IPS DF 19.7 (cell line): ENCODE measurements at places on chromosomes 1 and 21.
A peak's percentile ranks its signal among the peaks of the same experiment; 100 is the strongest.

GRCh38 chr1:47432071-47433036, 5.5 kb upstream of the FOXD2 start:
- DNase-seq, result no peak

GRCh38 chr1:104463126-104463697, 713.5 kb downstream of the AMY1C start:
- DNase-seq, result no peak

GRCh38 chr1:81398041-81398440, 402.7 kb upstream of the ADGRL2 start:
- no peak for DNase-seq

- DNase-seq, result no peak
Observed at GRCh38 chr1:216788671-216789070, 65.4 kb upstream of the ESRRG start.

DNA sequence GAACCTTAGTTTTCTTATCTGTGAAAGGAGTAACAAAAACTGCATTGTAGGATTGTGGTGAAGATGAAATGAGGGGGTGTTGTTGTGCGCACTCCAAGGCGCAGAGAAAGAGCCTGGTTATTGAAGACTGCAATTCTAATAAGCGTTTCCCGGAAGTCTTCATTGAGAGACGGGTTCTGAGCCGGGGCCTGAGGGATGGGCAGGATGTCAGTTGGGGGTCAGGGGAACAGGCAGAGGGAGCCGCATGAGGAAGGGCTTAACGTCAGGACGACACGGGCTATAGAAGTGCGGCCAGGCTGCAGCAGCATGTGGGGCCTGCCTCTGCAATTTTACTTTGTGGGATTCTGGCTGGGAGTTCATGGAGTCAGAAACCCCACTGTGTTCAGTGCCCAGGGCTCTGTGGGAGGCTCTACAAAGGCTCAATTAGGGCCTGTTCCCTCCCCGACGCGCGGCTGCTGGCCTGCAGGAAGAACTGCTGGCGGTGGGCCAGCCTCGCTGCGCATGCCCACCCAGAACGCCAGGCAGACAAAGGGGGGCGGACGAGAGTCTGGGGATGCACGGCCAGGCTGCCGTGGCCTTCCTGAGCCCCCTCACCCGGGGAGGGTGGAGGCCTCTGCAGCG, 20.7 kb downstream of the TRIM62 start:
- no peak for DNase-seq

- no peak for DNase-seq
Observed at GRCh38 chr1:66258404-66259105, 275.4 kb upstream of the SGIP1 start.

- no peak for DNase-seq
Observed at GRCh38 chr1:53308506-53308905, 19.4 kb downstream of the LRP8 start.

GRCh38 chr1:166843769-166844596, 4.7 kb downstream of the POGK start:
- no peak for DNase-seq

DNA sequence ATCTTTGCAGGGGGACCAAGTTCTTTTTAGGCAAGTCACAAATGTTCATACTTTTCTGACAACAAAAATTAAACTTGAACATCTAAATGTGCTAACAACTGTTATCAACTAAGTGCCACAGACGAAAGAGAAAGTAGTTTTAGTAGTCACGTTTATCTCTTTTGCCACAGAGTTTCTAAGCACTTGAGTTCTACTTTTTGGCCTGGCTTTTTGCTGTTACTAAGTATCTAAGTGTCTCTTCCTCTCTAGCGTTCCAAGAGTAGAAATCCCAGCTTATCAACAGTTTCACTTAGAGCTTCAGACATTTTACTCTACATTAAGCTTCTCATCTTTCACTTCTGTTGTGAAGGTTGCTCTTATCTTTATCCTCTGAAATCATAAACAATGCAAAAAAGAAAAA, 34.2 kb downstream of the GATAD2B start:
- no peak for DNase-seq

- DNase-seq, result no peak
Observed at GRCh38 chr1:112901387-112901786, 54.6 kb downstream of the SLC16A1 start.

DNA sequence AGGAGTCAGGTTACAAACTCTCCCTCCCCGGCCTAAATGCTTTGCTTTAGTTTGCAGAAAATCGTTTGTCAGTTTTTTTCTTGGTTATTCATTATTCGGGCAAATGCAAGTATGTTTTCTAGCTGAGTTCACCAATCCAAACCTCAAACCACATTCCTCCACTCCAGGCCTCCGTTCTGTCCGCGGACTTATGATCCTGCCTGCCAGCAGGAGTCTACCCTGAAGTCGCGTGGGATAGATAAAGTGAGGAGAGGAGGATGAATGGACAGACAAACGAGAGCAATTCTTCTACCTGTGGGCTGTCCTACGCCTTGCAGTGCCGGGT, 1.3 kb downstream of the ADAMTS1 start:
- DNase-seq, result no peak

DNA sequence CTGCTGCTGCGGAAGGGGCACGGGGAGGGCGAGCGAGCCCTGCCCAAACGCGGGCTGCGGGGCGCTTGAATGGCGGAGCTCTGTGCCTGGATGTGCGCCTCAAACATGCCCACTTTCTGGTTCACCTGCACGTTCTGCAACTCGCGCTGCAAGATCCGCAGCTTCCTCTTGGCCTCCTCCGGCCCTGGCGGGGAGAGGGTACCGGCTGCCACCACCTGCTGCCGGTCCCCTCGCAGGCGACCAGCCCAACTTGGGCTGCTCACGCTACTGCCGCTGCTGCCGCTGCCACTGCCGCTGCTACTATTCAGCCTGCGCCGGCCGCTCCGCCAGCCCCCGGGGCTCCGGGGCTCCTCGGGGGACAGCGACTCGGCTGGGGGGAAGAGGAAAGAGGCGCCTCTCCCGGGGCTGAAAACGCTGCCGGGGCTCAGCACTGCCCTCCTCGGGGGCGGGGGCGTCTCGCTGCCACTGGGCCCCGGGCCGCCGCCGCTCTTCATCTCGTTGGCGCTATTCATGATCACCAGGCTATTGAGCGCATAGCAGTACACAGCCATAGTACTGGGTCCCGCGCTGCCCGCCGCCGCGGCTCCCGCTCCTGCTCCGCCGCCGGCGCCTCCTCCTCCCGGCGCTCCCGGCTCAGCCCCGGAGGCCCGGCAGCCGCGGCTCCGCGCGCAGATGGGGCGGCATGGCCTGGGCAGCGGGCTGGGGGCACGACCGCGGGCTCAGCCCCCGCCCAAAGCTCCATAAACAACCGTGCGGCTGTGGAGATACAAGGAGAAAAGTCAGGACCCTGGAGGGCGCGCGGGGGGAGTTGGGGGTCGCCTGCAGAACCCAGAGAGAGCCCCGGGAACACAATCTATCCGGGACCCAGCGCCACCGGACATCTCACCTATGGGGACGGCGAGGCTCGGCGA, 1.9 kb downstream of the ITPKB start:
- no peak for DNase-seq

GRCh38 chr1:25648681-25649440, 32.3 kb downstream of the MAN1C1 start:
- DNase-seq, result no peak

DNA sequence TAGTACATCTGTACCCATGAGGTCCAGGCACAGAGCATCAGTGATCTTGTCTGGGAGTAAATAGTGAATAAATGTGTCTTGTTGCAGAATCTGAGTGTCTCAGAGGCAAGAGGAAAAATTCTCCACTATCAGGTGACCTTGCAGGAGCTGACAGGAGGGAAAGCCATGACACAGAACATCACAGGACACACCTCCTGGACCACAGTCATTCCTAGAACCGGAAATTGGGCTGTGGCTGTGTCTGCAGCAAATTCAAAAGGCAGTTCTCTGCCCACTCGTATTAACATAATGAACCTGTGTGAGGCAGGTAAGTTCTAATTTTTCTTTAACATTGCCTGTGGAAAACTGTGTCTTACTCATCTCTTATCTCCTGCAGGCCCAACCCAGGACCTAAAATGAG, 43.1 kb downstream of the IL12RB2 start:
- DNase-seq, result no peak

DNA sequence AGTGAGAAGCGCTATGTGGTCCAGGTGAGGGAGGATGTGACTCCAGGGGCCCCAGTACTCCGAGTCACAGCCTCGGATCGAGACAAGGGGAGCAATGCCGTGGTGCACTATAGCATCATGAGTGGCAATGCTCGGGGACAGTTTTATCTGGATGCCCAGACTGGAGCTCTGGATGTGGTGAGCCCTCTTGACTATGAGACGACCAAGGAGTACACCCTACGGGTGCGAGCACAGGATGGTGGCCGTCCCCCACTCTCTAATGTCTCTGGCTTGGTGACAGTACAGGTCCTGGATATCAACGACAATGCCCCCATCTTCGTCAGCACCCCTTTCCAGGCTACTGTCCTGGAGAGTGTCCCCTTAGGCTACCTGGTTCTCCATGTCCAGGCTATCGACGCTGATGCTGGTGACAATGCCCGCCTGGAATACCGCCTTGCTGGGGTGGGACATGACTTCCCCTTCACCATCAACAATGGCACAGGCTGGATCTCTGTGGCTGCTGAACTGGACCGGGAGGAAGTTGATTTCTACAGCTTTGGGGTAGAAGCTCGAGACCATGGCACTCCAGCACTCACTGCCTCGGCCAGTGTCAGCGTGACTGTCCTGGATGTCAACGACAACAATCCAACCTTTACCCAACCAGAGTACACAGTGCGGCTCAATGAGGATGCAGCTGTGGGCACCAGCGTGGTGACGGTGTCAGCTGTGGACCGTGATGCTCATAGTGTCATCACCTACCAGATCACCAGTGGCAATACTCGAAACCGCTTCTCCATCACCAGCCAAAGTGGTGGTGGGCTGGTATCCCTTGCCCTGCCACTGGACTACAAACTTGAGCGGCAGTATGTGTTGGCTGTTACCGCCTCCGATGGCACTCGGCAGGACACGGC, 2.2 kb downstream of the CELSR2 start:
- no peak for DNase-seq

DNA sequence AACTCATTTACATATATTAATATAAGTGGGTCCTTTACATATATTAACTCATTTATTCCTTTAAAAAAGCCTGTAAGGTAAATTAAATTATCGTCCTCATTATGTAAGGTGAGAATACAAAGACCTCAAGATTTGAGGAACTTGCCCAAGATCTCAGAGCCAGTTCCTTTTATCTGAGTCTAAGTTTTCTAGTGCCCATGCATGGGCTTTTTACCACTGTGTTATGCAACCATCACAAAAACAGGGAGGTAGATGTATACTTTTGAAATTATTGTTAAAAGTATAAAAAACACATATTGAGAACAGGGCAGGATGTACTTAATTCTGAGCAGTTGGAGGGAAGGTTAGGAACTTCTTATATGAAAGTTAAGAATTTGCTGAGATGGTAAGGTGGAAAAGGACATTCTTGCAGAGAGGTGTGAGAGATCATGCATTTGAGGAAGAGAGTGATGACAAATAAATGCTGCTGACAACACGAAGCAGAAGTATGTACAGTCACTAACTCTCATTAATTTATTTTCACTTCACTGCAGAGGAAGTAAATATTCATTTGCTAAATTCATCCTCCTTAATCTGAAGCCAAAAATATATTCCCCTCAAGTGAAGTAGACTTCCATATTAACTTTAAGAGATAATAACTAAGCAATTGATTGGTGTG, 28.9 kb upstream of the LYPLAL1 start:
- no peak for DNase-seq

- no peak for DNase-seq
Observed at GRCh38 chr1:230352537-230352936, 73.6 kb downstream of the PGBD5 start.

GRCh38 chr1:232045139-232045994, 418.8 kb downstream of the DISC1 start:
- no peak for DNase-seq

DNA sequence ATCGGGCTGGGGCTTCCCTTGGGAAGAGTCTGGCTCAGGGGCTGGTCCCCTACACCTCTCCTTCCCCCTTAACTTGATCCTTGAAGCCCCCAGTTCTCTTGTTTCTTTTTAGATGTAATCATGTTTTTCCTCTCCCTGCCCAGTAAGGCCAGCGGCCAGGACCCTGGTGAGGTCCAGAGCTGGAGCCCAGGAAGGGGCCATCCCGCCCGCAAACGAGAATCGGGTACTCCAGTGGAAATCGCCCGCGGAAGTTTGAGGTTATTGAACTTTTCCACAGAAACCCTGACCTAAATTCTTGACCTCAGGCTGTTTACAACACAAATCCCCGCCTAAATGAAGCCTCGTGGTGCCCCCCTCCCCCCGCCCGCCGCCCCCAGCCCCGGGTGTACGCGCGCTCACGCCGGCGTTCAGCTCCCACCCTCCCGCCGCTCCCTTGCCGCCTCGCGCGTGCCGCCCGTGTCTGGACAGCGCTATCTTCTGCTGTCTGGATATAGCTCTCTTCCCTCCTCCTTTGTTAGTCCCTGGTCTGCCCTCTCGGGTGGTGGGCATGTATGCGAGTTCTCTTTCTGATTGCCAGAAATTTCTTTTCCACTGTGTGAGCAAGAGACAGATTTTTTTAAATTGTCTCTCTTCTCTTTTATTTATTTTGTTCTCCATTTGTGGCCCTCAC, 165.9 kb upstream of the CACNA1E start:
- DNase-seq, result no peak

GRCh38 chr1:36089393-36090121, 865 bp downstream of the ADPRS start:
- DNase-seq, result no peak

DNA sequence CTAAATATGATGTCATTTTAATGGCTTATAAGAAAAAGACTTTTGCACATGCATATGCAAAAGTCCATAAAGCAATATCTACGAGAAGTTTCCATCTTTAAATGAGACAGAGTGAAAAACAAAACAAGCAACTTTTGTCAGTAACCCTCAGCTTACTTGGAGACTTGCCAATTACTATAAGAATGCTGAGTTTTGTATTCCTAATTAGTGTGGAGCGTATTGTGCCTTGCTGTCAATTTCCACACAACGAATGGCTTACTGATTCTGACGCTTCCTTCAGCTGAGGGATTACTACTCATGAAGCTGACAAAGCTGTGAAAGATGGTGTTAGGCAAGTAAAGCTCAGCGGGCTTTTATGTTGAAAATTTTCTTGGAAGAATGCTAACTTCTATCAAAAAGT, 440.4 kb upstream of the ADAMTS5 start:
- DNase-seq, result no peak

DNA sequence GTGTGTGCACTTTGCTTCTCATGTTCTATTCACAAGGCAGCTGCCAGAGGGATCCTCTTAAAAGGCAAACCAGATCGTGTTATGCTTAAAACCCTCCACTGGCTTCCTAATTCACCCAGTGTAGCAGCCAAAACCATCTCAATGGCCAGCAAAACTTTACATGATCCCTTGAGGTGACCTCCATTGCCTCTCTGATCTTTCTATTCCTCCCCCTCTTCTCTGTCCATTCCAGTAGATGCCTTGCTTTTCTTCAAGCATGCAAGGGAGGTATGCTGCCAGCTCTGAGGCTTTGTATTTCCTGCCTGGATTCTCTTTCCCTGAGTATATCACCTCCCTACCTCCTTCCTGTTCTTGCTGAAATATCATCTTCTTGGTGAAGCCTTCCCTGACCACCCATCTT, 93.2 kb upstream of the KCNK2 start:
- DNase-seq, result no peak

GRCh38 chr1:205321162-205321958, at the start of gene NUAK2:
Gene NUAK2, minus strand, starts transcription at chr1:205321745. Its CDS starts 117 bp downstream, at chr1:205321628.
- peak; percentile 86 for DNase-seq

GRCh38 chr1:234907208-234907939, 221.3 kb downstream of the TOMM20 start:
- no peak for DNase-seq

GRCh38 chr1:57024855-57025254, 59.0 kb upstream of the C8B start:
- no peak for DNase-seq
